ENCODE measurements at places on chromosomes 3 and 15.

DNA sequence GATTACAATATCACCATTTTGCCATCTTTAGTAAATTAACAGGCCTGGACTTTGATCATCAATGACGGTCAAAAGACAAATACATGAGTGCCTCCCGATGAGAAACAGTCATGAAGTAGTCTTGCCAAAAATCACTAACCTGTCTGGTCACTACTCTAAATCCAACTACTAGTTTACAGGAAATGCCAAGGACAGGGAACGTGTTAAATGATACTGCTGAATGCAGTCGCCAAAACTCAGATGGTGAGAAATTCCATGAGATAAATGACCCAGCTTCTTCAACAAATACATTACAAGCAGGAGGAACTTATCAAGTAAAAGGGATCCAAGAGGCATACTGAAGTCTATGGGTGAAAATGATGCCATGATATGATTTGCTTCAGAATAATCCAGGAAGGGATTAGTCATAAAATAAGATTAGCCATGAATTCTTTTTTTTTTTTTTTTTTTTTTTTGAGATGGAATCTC, 35.8 kb upstream of the ATP13A3 start:
- no peak for DNase-seq

GRCh38 chr15:94306700-94307650, 75.6 kb downstream of the MCTP2 start:
- DNase-seq, result peak; percentile 65

GRCh38 chr3:119950666-119951325, 143.5 kb downstream of the GSK3B start:
- no peak for DNase-seq

DNA sequence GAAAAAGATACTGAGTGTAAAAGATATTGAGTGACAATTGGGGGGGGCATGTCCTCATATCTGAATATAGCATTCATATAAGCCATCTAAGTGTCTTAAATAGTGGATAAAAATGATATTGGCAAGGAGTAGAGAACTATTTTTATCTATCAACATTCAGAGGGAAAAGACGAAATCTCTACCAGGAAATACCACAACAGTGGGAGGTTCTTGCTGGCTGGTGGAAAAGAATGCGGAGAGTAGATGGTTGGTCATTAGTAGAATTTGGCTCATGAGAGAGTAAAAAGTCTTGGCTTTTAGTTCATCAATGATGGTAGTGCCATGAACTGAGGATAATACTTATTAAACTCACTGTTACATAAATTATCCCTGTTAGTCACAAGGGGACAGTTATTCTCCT, 4.8 kb upstream of the TCF12 start:
- peak; percentile 68 for DNase-seq

- no peak for DNase-seq
Measured at GRCh38 chr15:100729461-100729860, 127.1 kb downstream of the ASB7 start.

- no peak for DNase-seq
Measured at GRCh38 chr3:16490062-16490619, 23.4 kb downstream of the RFTN1 start.

- no peak for DNase-seq
Measured at GRCh38 chr15:68528626-68529290, 50.0 kb upstream of the CORO2B start.

DNA sequence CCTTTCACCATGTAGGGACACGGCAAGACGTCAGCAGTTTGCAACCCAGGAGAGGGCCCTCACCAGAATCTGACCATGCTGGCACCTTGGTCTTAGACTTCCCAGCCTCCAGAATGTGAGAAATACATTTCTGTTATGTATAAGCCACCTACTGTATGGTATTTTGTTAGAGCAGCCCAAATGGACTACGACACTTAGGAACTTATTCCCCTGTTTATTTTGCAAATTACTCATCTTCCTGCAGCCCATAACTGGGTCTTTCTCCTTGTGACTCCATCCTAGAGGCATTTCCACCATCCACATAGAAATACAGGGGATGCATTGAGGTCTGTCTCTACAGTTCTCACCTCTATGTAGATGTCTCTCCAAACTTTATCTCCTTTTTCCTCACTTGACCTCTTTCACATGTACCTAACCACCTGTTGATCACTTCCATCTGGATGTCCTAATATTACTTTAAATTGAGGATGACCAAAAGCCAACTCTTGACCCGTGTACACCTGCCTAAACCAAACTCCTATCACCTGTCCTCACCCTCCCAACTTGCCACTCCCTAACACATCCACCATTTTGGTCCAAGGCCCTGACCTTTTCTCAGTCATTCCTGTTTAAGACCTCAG, 406.0 kb upstream of the WNT5A start:
- no peak for DNase-seq

GRCh38 chr3:123778991-123779622, 105.0 kb downstream of the MYLK start:
- DNase-seq, result no peak

- DNase-seq, result no peak
Measured at GRCh38 chr3:59246719-59247401, 197.0 kb upstream of the CFAP20DC start.

GRCh38 chr15:45164914-45165313, 22.9 kb downstream of the SHF start:
- no peak for DNase-seq

DNA sequence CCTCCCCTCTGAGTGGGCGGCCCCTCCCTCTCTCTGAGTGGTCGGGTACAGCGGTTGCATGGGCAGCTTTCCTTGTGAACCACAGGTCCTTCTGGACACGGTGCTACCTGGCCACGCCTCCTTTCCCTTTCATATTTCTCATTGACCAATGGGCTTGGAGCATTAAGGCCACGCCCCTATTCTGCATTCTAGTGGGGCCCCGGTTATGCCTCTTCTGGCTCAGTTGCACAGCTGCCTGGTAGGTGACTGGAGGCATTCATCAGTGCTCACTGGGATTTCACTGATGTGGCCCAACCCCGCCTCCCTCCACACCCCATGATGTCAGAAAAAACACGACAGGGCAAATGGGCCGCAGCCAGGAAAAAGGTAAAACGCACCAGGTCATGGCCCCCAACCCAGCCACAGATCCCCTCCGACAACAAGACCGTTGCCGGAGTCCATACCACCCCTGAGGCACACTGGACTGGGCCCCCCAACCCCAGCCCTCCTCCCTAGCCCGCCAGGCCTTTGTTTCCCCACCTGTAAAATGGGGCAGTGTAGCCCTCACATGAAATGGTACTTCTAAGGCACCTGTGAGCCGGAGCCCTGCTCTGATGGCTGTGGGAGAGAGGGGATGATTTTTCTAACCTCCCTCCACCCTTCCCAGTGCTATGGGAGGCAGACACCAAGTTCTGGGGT, 26.3 kb downstream of the NGRN start:
- DNase-seq, result no peak

GRCh38 chr15:85672332-85673084, 122.2 kb downstream of the KLHL25 start:
- DNase-seq, result peak; percentile 50

GRCh38 chr3:71858503-71859122, 73.7 kb upstream of the PROK2 start:
- DNase-seq, result peak; percentile 3

GRCh38 chr3:124322966-124323365, 331.0 kb upstream of the ROPN1 start:
- no peak for DNase-seq

- no peak for DNase-seq
Measured at GRCh38 chr15:70519004-70519365, 244.4 kb downstream of the UACA start.

DNA sequence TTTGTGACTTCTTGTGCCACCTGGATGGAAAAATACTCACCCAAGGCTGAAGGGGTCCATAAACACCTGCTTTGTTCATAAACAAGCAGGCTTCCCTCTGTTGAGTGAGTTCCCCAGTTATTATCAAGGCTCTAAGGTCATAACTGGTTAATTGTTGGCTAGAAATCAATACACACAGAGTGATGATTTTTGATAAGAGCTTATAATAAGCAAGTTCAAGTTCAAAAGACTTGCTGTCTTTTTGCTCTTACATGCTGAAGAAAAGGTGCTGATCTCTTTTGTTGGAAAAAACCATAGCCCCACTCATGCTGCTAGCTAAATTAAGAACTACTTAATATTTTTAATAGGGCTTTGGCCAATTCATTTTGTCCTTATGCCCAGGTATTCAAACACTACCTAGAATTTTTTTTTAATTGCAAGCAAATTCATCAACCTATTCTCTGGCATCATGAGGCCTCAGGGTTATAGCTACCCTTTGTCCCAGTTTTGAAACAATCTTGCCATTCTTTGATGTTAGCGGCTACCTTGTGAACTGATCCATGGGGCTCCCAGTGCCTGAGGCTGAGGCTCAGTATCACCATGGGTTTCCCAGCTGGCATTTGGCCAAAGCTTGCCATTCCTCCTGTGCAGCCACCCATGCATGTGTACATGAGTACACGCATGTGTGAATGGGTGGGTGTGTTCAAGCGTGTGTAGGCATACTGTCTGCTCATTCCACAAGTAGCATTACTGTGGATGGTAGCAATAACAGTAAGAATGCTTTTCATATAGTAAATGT, 127.6 kb upstream of the LPP start:
- no peak for DNase-seq

GRCh38 chr3:101466465-101467309, 46.3 kb downstream of the SENP7 start:
- no peak for DNase-seq

GRCh38 chr3:173065543-173065981, 75.5 kb downstream of the SPATA16 start:
- peak; percentile 5 for DNase-seq

- DNase-seq, result peak; percentile 54
Measured at GRCh38 chr3:69364354-69364753, 21.5 kb downstream of the FRMD4B start.

- DNase-seq, result no peak
Measured at GRCh38 chr3:45536316-45536715, 58.2 kb upstream of the LIMD1 start.

DNA sequence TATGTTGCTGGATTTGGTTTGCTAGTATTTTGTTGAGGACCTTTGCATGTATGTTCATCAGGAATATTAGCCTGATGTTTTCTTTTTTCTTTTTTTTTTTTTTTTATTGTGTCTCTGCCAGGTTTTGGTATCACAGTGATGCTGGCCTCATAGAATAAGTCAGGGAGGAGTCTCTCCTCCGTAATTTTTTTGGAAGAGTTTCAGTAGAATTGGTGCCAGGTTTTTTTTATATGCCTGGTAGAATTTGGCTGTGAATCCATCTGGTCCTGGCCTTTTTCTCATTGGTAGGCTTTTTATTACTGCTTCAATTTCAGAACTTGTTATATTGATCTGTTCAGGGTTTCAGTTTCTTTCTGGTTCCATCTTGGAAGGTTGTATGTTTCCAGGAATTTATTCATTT, 165.8 kb downstream of the VPS8 start:
- DNase-seq, result no peak

DNA sequence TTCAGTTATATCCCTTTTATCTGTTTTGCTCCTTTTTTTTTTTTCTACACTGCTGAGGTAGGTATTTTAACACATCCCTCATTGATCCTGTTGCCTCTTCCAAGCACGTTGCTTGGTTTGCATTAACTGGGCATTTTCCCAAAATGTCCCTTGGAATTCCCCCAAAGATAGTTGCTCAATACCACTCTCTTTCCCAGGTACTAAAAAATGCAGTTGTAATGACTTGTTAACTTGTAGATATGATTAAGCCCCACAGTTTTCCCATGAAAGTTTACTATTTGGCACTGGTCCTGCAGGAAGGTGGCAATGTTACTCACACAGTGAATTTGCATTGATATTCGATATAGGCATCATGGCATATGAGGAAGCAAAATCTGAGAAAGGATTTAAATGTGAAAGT, 67.1 kb downstream of the GRM7 start:
- no peak for DNase-seq

GRCh38 chr3:164550857-164551256, 527.4 kb downstream of the SI start:
- no peak for DNase-seq

GRCh38 chr3:68482565-68482964, 449.8 kb downstream of the TAFA4 start:
- DNase-seq, result no peak

DNA sequence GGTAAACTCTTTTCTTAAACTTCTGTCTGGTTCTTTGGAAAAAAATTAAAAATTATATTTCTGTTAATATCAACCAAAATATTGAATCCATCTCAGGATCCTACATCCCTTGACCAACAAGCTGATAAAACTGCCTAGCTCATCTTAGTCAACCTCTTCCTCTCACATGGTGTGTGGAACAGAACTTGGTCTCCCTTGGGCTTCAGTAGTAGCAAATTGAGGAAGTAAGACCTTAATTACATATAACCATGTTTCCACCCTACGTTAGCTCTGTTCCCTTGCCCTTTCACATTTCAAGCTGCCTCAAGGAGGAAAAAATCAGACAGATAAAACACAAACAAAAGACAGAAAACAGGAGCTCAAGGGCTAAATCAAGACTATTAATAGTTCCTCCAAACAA, 116.4 kb downstream of the GREM1 start:
- no peak for DNase-seq

- no peak for DNase-seq
Measured at GRCh38 chr15:88719654-88720053, 80.8 kb downstream of the ISG20 start.

DNA sequence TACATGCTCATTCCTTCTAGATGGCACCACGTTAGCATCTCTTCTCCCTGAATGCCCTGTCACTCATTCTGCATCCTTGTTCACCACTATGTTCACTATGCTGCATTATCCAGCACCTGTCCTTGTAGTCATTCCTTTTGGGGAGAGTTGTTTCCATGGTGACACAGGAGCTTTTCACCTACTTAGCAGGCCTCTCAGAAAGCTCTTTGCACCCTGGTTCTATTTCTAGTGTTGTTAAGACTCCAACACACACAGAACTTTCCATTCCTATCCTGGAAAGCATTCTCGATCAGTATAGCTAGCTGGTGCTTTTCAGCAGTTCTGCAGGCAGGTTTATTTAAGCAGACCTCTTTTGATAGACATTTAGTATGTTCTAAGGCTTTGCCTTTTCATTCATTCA, 6.7 kb upstream of the RPL14 start:
- no peak for DNase-seq

Measured in AG10803 (cell line).